MG63 (cell line): ENCODE measurements at places on chromosomes 1 and 21.

GRCh38 chr1:38476850-38477178 is 382.8 kb downstream of the RRAGC start:
- no peak for DNase-seq

DNA sequence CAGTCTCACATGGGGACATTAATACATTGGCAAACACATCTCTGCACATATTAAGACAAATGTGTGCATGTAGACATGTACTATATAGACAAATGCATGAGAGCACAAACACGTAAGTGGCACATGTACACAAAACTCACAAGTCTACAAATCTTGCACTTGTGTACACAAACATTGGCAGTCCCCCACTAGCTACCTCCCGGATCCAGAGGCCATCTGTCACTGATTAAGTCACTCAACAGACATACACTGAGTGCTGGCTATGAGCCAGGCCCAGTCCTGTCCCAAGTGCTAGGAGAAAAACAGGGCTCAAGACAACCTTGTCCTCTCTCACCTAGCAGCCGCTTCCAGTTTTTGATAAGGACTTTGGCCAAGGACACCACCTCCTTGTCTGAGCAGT is 7.0 kb downstream of the TCEA3 start:
- DNase-seq = no peak

GRCh38 chr1:186091222-186091720 is 283.8 kb downstream of the TPR start:
- DNase-seq = no peak

GRCh38 chr1:114008993-114009392 is 29.7 kb downstream of the OLFML3 start:
- no peak for DNase-seq

GRCh38 chr1:72936942-72937341 is 654.6 kb upstream of the NEGR1 start:
- peak; percentile 2 for DNase-seq

GRCh38 chr1:152481869-152482664 is 28.5 kb upstream of the LCE5A start:
- DNase-seq = no peak

DNA sequence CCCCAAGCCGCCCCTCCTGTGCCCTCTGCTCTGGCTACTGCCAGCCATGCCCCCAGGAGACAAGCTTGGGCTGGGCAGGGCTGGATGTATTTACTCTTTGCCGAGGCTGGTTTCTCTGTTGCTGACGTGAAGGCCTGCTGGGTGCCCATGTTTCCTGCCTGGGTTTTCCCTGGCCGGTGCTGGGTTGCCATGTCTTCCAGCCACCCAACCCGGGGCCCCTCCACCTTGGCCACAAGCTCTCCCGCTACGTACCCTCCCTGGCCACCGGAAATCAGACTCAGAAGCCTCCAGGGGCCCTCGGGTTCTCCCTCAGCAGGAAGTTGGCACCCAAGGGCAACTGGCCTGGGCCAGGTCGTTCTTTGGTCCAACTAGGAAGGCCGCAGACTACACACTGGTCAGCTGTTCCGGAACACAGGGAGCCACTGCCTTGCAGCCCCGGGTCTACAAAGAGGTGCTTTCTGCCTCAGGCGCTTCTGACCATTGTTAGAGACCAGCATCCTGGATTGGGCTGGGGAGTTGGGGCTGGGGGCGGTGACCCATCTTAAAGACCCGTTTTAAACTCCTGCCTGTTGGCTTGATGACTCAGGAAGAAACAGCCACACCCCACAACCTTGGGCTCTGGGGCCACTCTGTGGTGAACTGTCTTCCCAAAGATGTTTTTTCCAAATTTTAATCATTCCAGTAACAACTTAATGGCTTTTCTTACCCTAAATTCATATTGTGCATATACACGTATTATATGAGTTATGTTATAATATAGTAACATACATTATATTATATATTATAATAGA is 71.2 kb upstream of the RUNX3 start:
- no peak for DNase-seq

GRCh38 chr1:21596628-21597027 is 72.5 kb downstream of the RAP1GAP start:
- no peak for DNase-seq

DNA sequence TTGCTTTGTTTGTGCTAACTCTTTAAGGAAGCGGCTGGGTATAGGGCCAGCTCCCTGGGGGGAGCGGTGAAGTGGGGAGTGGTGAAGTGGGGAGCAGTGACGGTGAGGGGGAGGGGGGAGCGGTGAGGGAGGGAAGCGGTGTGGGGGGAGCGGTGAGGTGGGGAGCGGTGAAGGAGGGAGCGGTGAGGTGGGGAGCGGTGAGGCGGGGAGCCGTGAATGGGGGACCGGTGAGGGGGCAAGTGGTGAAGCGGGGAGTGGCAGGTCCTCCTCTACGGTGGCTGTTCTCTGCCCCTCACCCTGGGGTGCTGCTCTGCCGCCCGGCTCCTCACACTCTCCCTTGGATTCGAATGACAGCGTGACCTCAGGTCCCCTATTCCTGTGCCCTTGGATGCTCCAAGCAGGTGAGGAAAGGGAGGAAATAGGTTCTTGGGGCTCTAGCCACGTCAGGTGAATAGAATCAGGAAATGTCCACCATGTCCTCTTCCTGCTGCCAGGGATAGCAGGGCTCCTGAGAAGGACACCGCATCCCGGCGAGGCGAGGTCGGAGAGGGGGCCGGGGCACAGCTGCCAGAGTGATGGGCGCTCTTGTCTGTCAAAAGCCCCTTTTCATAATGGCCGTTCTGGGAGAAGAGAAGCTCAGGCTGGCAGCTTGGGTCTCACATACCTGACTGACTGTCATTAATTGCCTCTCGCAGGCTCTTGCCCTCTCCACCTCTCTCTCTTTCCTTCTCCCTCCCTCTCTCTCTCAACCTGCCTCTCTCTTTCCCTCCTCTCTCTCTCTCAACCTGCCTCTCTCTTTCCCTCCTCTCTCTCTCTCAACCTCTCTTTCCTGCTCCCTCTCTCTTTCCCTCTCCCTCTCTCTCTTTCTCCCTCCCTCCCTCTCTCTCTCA is 134.2 kb downstream of the PGBD5 start:
- DNase-seq = no peak

- DNase-seq = no peak
Measured at GRCh38 chr1:160130939-160131338, 15.4 kb downstream of the ATP1A2 start.

DNA sequence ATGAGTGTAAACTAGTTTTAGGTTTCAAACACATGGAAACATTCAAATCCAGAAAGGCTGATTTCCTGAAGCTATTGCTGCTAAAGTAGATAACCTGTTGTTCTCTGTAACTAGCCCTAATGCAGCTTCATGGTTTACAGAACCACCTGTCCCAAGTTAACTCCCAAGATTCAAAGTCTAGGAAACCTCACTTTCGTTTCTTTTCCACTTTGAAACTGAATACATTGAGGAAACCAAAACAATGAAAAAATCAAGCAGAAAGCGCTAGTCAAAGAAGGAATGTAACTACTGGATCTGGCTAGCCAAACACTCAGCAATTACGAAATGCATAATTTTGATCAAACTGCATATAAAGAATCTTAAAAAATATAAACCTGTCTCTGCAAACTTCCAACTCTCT is 17.8 kb downstream of the SLC16A1 start:
- DNase-seq = no peak

DNA sequence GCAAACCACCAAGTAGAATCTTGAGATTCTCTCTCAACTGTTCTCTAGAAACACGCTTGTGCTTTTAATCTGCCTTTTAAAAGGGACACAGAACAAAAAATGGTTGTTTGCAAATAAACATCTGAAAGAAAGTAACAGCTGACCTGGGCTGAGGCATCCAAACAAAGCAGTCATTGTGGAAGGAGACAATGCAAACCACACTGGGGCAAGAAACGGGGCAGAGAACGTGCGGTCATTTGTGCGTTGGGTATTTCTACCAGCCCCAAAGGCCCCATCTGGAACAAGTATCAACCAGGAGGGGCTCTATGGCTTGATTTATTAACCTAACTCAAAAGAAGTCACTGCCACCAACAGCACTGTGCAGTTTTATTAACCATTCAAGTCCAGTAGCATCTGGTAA is 6.0 kb downstream of the STMN1 start:
- no peak for DNase-seq
